Thyroid gland (tissue), 4 donors: ENCODE measurements at places on chromosomes 3 and 15. TPM values are rescaled to one million over a fixed set of nuclear protein-coding genes. Genes with fewer than 3 reads are reported as not detected.

DNA sequence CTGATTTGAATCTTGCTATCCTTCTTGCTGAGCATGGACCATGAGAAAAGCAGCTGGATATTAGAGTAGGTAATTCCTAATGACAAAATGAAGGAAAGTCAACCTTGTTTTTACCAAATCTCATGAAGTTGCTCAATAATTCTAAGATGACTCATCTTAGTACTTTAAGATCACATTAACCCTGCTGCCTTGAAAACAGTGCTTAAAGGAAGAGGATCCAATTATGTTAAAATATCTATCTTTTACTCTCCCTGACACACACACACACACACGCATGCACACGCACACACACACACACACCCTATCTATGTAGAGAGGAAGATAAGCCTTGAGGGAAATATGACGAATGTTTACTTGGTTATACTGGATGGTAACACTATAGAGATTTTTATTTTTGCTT is 16.0 kb upstream of the MYO1E start:
- no peaks in the 10 kb centered on the region for H3K4me1 ChIP-seq
- DNase-seq: no peak
- H3K27ac ChIP-seq: no peak overlapping the region
- no peak overlapping the region for H3K4me3 ChIP-seq
- no peaks in the 10 kb centered on the region for H3K36me3 ChIP-seq

The SLC12A1 gene
- not detected for total RNA-seq

DNA sequence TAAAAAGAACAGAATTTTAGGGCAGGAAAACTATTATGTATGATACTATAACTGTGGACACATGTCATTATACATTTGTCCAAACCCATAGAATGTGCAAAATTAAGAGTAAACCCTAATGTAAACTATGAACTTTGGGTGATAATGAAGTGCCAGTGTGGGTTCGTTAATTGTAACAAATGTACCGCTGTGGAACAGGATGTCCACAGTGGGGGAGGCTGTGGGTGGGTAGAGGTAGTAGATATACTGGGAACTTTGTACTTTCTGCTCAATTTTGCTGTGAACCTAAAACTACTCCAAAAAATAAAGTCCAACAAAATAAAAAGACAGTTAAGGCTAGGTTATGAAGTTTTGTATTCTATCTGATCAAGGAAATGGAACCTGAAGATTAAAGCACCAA is 24.8 kb downstream of the CD96 start:
- H3K27me3 ChIP-seq: no peaks in the 10 kb centered on the region
- H3K36me3 ChIP-seq: no peaks in the 10 kb centered on the region
- DNase-seq: no peak
- H3K4me1 ChIP-seq: no peaks in the 10 kb centered on the region
- no peak overlapping the region for H3K4me3 ChIP-seq

DNA sequence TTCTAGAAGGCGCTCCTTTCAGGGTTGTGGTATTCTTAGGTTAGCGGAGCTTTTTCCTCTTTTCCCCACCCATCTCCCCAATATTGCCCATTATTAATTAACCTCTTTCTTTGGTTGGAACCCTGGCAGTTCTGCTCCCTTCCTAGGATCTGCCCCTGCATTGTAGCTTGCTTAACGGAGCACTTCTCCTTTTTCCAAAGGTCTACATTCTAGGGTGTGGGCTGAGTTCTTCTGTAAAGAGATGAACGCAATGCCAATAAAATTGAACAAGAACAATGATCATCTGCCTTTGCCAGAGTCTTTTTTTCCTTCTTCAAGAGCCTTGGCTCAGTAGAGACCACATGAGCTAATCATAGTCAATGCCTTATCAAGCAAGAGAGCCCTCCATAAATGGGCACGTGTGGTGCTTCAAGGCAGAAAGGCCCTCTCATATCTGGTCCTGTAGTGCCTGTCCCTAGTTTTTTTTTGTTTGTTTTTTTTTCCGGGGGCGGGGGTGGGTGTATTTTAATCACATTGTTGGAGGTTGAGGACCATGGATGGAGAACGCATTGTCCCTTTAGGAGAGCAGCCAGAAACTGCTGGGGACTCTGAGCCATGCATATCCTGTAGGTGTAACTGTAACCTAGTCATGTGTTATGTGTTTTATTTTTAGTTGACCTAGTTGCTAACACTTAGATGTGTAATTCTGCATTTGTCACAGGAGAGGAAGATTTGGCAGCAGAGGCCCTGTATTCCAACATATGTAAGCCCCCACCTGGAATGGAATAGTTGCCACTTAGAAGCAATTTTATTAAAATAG is 64.7 kb upstream of the ACAD9 start:
- H3K4me3 ChIP-seq: no peak overlapping the region
- peak overlapping the region; percentile 7 for H3K27ac ChIP-seq
- H3K36me3 ChIP-seq: peaks cover 26% of the 10 kb centered on the region
- no peak for DNase-seq
- no peaks in the 10 kb centered on the region for H3K27me3 ChIP-seq

The IFT122 gene
- total RNA-seq: 40.7 TPM

The LEKR1 gene
- 7.5 TPM for total RNA-seq

The MOBP gene
- not detected for total RNA-seq

- no peaks in the 10 kb centered on the region for H3K4me1 ChIP-seq
- H3K4me3 ChIP-seq: no peak overlapping the region
- DNase-seq: no peak
Measured at GRCh38 chr15:78749831-78750230, 61.4 kb downstream of the ADAMTS7 start.

The MRPL47 gene
- total RNA-seq: 36.1 TPM

GRCh38 chr3:48410205-48411040 is 19.5 kb downstream of the PLXNB1 start:
- H3K36me3 ChIP-seq: peaks cover 81% of the 10 kb centered on the region
- DNase-seq: peak; percentile 1
- H3K4me1 ChIP-seq: no peaks in the 10 kb centered on the region
- H3K27me3 ChIP-seq: no peaks in the 10 kb centered on the region
- no peak overlapping the region for H3K27ac ChIP-seq

DNA sequence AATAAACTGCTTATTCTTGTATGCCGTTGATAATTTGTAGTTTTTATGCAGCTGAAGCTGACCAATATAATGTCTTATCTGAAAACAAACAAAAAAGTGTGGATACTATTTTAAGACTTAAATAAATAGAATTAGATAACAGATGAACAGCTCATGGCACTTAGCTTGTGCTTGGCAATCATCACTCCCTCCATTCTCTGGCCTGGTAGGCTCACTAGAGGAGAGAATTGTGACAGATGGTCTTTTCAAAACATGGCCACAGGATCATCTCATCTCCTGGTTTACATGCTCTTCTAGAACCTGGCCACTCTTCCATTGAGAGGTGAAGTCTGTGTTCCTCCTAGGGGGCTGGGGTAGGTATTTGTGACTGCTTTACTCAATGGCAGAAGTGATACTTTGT is 58.4 kb upstream of the RBP1 start:
- DNase-seq: no peak
- no peaks in the 10 kb centered on the region for H3K27me3 ChIP-seq
- no peak overlapping the region for H3K4me3 ChIP-seq
- no peak overlapping the region for H3K27ac ChIP-seq
- H3K4me1 ChIP-seq: no peaks in the 10 kb centered on the region

DNA sequence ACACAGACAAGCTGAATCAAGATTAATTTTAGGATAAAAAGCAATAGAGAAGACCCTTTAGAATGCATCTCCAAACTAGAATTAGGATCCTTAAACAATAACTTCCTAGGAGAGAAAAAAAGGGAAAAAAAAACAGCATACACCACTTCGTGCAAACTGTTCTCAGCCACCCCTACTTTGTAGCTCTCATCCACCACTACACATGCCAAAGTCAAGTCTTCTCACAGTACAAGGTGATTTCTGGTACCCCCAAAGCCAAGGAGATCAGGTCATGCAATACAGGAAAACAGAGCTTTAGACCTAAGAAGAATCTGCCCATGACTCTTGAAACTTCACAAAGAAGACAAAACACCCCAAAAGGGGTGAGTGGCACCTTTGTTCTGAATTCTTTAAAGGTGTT is 166.9 kb downstream of the SUCNR1 start:
- no peak overlapping the region for H3K27ac ChIP-seq
- no peaks in the 10 kb centered on the region for H3K27me3 ChIP-seq
- no peak for DNase-seq
- no peaks in the 10 kb centered on the region for H3K36me3 ChIP-seq
- H3K4me1 ChIP-seq: no peaks in the 10 kb centered on the region

The ITGA11 gene
- 4.3 TPM for total RNA-seq

DNA sequence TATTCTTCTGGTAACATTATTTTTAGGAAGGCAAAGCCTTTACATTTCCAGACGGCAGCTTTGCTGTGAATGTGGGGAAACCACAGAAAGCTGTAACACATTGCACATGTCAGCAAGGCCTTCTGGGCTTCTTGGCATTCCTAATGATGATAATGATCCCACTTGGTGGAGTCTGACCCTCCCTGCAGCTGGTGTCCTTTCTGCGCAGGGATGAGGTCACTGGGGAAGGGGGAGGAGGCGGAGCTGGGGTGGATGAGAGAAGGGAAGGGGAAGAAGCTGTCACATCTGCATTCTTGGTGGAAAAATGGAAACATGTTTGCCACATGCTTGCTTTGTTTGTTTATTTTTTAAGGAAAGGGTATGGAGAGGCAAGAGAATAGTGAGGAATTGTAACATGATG is 68.6 kb downstream of the FILIP1L start:
- H3K27ac ChIP-seq: no peak overlapping the region
- no peaks in the 10 kb centered on the region for H3K27me3 ChIP-seq
- H3K4me3 ChIP-seq: no peak overlapping the region
- peak; percentile 12 for DNase-seq

GRCh38 chr3:19702416-19703078 is 231.5 kb downstream of the EFHB start:
- H3K36me3 ChIP-seq: no peaks in the 10 kb centered on the region
- no peak overlapping the region for H3K27ac ChIP-seq
- no peak overlapping the region for H3K4me3 ChIP-seq
- peak; percentile 8 for DNase-seq
- H3K4me1 ChIP-seq: no peaks in the 10 kb centered on the region

The HRG gene
- not detected for total RNA-seq

- no peak for DNase-seq
- no peak overlapping the region for H3K4me3 ChIP-seq
- H3K27ac ChIP-seq: no peak overlapping the region
- H3K4me1 ChIP-seq: peaks cover under 1% of the 10 kb centered on the region
- no peaks in the 10 kb centered on the region for H3K27me3 ChIP-seq
Measured at GRCh38 chr3:64237083-64237482, 11.8 kb upstream of the PRICKLE2 start.

GRCh38 chr3:39383045-39383880 is at the start of gene SLC25A38:
TSS of gene SLC25A38 (plus strand) at chr3:39383370. CDS start at chr3:39383725, 355 bp downstream.
- H3K4me1 ChIP-seq: peaks cover 22% of the 10 kb centered on the region
- peak; percentile 82 for DNase-seq
- no peaks in the 10 kb centered on the region for H3K36me3 ChIP-seq
- peak within 1 kb of the TSS; percentile 73 for H3K4me3 ChIP-seq

GRCh38 chr3:133488785-133489367 is 84.6 kb upstream of the CDV3 start:
- no peaks in the 10 kb centered on the region for H3K4me1 ChIP-seq
- peak; percentile 46 for DNase-seq
- no peaks in the 10 kb centered on the region for H3K27me3 ChIP-seq

DNA sequence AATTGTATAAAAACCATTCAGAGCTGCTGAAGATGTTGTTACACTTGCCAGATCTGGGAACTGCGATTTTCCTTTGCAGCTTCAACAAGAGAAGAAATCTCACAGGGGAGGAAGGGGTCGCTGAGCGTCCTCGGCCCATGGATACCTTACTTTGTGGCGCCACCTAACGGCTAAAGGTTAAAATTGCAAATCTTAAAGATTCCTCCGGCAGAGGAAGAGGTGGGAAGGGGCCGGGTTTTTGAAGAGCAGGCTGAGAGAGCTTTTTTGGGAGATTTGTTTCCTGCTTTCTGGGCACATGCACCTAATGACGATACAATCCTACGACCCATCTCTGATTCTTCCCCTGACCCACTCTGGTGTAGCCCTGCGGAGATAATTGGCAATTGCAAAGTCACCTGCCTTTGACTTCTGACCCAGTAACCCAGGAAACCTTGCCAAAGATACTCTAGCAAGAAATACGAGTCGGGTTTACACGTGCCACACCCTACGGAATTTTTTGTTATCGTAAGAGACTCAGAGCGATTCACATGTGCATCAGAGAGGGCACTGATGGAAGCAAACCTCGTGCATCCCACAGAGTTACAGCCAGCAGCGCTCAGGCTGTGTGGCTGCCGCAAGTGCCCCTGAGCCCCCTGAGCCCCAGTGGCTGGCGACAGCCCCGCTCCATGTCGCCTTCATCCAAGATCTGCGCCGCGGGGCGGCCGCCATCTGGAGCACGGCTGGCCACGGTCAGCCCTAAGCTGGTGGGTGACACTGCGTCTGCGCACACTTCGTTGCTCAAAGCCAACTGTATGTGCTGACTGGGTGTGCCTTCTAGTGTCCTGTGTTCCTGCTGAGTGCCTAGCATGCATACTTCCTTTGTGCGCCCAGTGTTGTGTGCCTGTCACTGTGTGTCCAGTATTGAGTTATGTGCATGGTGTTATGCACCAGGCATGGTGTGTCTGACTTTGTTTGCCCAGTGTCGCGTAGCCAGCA is 55.2 kb upstream of the CHRNA7 start:
- H3K4me3 ChIP-seq: no peak overlapping the region
- H3K27ac ChIP-seq: peak overlapping the region; percentile 57
- H3K4me1 ChIP-seq: peaks cover 28% of the 10 kb centered on the region
- peak; percentile 68 for DNase-seq

GRCh38 chr3:141625506-141625905 is 112.6 kb upstream of the RNF7 start:
- no peaks in the 10 kb centered on the region for H3K4me1 ChIP-seq
- H3K27me3 ChIP-seq: no peaks in the 10 kb centered on the region
- H3K36me3 ChIP-seq: no peaks in the 10 kb centered on the region
- H3K4me3 ChIP-seq: no peak overlapping the region
- DNase-seq: no peak

The ELL3 gene
- total RNA-seq: 11.4 TPM

The SOX14 gene
- not detected for total RNA-seq

DNA sequence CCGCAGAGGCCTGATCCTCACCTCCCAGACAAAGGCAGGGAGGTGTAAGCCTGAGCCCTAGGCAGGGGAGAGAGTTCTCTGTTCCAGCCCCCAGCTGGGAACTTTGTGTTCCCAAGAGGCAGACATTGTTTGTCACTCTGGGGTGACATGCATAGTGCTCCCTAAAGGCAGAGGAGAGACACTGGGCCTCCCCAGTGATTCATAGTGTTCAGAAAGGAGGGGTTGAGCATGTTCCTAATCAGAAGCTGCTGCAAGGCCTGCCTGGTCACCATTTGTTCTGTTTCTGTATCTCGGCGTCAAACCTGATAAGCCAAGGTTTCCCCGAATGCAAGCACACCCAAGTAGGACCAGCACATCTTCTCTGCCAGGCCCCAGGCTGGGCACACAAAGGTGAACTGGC is 24.0 kb upstream of the SLC6A6 start:
- no peaks in the 10 kb centered on the region for H3K36me3 ChIP-seq
- no peak overlapping the region for H3K27ac ChIP-seq
- no peaks in the 10 kb centered on the region for H3K27me3 ChIP-seq
- H3K4me3 ChIP-seq: no peak overlapping the region
- no peak for DNase-seq

The ASB14 gene
- not detected for total RNA-seq

DNA sequence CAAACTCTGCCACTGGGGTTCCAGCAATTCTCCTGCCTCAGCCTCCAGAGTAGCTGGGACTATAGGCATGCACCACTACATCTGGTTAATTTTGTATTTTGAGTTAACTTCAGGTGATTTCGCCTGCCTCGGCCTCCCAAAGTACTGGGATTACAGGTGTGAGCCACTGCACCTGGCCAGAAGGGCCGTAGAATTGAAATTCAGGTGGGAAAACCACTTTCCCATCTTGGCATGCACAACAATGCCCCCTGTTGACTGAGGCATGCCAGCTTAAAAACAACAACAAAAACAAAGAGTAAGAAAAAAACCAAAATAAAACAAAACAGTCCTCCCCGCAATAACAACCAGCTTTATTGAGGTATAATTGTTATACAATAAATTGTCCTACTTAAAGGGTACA is 32.6 kb upstream of the RAB11A start:
- peak overlapping the region; percentile 84 for H3K27ac ChIP-seq
- H3K4me3 ChIP-seq: no peak overlapping the region
- H3K27me3 ChIP-seq: no peaks in the 10 kb centered on the region
